ENCODE measurements at places on chromosomes 3 and 15.

DNA sequence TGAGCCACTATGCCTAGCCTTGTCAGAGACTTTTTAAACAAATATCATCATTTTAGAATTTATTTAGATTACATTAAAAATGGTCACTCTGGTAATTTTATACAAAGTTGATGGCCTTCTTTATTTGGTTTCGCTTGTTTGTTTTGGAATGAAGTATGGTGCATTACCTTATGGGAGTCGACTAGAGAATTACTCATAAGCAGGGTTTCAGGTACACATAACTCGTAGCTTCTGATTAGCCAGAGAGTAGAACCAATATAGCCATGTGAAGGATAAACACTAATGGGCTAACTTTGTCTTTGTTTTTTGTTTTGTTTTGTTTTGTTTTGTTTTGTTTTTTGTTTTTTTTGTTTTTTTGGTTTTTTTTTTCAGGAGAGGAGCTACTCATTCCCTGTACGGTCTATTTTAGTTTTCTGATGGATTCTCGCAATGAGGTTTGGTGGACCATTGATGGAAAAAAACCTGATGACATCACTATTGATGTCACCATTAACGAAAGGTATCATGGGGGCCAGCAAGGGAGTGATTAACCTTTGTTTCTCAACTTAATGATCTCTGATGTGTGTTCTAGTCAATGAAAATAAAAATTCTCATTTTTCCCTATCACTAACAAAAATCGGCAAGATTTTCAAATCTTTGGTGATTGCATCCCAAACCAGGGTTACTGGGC is 113.2 kb downstream of the IL1RAP start:
- no peak for DNase-seq

DNA sequence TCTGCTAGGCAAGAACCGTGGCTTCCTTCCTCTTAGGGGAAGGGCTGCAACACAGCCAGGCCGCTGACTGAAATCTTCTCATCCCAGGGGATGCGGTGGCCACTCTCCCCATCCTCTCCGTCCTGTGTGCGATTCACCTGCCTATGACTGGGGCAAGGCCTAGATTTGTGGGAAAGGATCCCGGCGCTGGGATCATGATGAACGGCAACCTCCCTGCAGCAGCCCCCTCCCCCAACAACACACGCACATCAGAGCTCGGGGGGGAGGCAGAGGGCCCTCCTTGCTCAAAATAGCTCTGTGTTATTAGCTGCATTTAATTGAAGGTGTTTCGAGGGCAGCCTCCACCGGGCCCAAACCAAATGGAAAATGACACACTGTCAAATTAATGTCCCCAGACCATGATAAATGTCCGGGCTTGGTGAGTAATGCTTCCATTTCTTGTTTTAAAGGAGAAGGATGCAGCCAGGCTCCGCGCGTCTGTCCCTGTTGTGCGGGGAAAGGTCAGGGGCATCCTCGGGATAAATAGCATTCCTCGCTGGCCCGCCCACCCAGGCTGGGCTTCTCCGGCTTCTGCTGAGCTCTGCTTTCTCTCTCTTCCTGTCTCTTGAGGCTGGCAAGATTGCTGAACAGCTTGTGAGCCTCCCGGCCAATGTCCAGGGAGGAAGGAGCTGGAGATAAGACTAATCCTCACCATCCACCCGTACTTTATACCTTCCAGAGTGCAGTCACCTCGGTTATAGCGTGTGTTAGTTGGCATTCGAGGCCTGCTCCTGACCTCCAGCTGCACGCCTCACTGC is 56.4 kb upstream of the TLE3 start:
- DNase-seq, result no peak

- no peak for DNase-seq
Observed at GRCh38 chr3:15164340-15164739, 41.7 kb upstream of the CAPN7 start.

DNA sequence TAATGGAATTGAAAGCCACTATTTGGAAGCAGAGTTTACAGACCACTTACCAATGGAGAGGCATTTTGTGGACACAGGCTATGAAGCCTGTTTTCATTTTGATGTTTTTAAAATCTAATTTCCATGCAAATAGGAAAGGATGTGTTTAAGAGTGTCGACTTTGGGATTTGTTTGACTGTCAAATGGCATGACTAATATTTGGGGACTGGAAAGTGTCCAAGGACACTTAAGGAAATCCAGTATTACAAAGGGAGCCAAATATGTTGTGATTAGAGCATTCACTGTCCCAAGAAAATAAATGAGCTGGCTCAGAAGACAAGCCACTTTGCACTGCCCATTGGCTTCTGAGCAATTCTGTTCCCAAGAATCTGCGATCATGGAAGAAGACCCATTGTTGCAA is 34.0 kb upstream of the SLC6A11 start:
- no peak for DNase-seq

DNA sequence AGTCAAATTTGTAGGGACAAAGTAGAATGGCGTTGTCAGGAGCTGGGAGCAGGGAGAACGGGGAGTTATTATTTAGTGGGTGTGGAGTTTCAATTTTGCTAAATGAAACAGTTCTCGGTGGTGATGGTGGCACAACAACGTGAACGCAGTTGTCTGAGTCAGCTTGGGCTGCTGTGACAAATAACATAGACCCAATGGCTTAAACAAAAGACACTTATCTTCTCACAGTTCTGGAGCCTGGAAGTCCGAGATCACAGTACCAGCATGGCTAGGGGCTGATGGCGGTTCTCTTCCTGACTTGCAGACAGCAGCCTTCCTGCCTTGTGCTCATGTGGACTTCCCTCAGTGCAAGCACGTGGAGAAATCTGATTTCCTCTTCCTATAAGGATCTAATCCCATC is 90.2 kb downstream of the CHSY1 start:
- DNase-seq, result no peak

DNA sequence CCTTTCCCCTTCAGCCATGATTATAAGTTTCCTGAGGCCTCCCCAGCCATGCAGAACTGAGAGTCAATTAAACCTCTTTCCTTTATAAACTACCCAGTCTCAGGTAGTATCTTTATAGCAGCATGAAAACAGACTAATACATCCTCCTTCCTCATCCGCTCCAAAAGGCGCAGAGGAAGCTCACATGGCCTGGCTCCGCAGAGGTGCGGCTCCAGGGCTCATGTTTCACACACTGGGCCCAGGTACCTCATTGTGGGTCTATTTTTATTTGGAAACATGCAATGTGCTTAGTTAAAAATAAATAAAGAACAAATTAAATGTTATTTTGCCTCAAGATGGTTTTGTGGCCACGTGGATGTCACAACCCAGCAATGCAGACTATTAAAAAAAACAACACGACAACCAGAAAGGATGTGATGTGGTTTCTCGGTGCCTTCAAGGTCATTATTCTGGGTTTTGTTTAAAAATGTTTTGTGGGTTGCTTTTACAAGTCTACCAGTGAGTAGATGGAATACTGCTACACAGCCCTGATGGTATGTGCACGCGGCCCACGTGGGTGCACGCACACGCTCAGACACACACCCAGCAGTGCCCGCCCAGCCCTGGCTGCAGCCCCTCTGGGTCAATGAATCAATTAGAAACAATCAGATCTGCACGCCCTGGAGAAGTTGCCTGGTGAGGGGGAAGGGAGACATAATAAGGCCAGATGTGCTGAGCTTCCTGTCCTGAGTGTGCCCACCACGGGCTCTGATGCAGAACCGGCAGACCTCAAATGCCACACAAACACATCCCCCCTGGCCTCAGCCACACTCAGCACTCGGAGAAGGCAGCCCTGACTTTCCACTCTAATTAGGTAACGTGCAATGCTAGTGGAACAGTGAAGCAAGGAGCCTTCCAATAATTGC is 140.1 kb downstream of the ADAMTS17 start:
- DNase-seq, result no peak

- no peak for DNase-seq
Observed at GRCh38 chr3:184783319-184783718, 28.6 kb upstream of the VPS8 start.

All from activated gamma-delta T cell (primary cell).